SW 1271 (cell line): ENCODE measurements at places on chromosomes 11 and 22.

GRCh38 chr11:73493956-73494598 lies 103.8 kb downstream of the FAM168A start:
- peak; percentile 34 for DNase-seq

- no peak for DNase-seq
Observed at GRCh38 chr11:33178443-33179180, 17.3 kb upstream of the CSTF3 start.

DNA sequence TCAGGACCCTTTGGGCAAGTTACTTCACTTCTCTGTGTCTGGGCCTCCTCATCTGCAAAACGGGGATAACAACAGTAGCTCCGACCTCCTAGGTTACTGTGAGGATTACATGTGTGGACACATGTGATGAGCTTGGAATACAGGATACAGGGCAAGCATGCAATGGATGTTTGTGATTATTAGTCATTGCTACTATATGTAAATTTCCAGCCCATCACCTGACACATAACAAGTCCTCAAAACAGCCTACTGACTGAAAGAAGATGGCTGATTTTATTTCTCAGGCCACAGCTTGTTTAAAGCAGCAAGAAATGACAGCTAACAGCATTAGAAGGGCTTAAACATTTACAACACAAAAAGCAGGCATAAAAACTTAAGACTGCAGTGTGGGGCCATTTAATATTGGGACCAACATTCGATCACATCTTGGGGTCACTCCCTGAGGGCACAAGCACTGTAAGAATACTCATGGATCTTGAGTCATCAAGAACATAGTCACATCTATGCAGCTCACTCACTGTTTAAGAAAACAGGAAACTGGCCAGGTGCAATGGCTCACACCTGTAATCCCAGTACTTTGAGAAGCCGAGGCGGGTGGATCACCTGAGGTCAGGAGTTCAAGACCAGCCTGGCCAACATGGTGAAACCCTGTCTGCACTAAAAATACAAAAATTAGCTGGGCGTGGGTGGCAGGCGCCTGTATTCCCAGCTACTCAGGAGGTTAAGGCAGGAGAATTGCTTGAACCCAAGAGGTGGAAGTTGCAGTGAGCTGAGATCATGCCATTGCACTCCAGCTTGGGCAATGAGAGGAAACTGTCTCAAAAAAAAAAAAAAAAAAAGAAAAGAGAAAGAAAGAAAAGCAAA lies 49.5 kb downstream of the ABTB2 start:
- no peak for DNase-seq

GRCh38 chr11:91984033-91984584 lies 240.5 kb upstream of the FAT3 start:
- DNase-seq = no peak

DNA sequence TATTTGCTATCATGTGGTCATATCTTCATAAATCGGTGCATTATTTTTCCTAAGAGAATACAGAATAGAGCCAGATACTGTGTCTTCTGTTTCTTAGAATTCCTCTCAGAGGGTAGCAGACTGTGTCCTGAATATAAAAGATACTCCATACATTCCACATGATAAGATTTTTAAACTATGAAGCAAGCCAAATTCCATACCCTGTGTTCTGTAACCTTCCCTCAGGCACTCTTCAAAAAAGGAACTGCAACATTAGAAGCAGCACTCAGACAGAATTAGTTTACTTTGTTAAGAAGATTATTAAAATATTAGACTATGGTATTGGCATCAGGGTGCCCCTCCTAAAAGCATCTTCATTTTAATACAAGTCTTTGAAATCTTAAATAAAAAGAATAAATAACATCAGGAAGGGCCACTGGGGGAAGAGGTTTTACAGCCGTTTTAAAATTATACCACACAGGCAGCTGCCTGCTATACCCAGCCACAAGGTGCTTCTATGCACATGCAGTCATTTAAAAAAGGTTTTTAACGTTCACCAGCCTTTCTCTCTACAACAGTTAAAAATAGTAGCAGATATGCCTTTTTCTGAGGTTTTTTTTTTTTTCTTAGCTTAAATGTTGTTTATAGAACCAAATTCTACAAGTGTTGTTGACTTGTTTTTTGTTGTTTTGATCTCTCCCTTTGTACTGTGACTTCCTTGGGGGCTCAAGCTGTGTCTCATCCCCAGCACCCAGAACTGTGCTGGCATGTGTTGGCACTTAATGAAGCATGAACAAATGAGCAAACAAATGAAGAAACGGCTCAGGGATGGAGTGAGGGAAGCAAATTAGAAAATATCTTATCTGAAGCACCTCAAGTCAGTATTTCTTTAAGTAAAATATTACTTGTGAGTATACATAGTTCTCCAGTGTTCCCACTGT lies 54.7 kb upstream of the CCDC89 start:
- no peak for DNase-seq

DNA sequence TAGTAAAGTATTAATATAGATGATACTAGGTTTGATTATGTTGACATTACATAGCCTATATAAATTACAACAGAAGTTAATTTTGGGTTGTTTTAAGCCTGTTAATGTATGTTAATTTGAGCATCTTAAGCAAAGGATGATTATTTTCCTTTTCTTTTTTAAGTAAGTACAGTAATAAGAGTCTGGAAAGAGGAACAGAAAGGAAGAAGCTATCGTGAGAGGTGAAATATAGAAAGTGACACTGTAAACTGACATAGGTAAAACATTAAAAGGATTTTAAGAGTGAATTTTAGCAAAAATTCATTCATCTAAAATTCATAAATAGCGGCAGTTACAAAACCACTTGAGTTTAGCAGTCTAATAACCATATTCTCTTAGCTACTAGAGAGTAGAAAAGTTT lies 45.5 kb downstream of the FAR1 start:
- DNase-seq = no peak

DNA sequence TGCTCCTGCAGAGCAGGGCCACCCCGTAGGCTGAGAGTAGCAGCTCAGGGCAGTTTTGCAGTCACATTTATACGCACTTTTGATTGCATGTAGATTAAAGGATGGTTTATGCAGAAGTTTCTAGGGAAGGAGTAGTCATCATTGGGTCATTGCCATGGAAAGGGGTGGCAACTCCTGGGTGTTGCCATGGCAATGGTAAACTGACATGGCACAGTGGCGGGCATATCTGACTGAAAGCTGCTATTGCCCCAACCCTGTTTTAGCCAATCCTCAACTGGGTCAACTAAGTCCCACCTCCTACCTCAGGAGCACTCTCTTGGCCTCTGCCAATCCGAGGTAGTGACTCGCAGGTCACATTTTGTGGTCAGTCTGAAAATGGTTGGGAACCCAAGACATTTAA lies 2.4 kb upstream of the ARSA start:
- DNase-seq = no peak

DNA sequence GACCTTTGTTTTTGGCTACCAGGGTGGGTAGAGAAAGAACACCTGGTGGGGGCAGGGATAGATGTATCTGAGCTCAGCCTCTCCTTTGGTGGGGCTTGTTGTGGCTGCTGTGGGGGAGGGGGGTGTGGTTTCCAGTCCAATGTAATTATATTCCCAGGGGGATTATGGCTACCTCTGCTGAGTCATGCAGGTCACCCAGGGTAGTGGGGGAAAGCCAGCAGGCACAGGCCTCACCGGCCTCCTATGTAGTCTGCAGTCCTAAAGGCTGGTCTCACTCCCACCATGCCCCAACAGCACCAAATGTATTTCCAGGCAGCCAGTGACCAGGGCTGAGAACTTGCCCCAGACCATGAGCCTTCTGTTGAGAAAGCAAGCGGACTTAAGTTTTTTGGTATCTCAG lies 119.6 kb downstream of the DYNC2H1 start:
- no peak for DNase-seq

- no peak for DNase-seq
Observed at GRCh38 chr11:57648801-57649735, 644 bp downstream of the YPEL4 start.

DNA sequence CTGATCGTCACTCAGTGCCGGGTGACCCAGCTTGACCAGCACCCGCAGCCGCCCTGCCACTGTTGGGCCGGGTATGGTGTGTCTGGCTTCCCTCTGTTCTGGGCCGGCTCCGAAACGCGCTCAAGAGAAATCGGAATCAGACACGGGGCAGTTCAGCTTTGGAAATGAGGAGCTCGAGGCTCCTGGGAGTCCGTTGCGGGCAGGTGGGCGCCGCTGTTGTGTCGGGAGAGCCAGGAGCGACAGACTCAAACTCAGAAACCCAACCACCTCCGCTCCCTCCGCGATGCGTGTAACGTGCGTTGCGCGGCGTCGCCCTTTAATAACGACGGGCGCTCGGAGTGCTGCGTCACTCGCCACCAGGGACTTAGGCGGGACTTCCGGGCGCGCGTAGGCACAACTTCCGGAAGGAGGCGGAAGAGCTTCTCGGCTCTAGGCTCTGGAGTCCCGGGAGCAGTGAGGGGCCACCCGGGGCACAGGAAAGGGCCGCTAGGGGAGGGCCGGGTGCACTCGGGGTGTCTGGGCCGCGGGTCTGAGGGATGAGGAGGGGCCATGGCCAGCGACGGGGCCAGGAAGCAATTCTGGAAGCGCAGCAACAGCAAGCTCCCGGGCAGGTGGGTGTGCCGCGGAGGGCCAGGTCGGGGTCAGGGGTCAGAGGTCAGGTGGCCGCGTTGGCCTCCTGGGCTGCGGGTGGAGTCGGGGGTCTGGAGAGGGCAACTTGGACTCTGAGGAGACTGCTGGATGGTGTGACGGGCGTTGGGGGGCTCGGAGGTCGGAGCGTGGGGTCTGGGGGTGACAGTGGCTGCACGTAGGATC lies at the start of gene TBC1D22A:
TSS of gene TBC1D22A (plus strand) at position 413 of the 813 bp plus-strand sequence. CDS start at position 550, 137 bp downstream.
- DNase-seq = peak; percentile 84

DNA sequence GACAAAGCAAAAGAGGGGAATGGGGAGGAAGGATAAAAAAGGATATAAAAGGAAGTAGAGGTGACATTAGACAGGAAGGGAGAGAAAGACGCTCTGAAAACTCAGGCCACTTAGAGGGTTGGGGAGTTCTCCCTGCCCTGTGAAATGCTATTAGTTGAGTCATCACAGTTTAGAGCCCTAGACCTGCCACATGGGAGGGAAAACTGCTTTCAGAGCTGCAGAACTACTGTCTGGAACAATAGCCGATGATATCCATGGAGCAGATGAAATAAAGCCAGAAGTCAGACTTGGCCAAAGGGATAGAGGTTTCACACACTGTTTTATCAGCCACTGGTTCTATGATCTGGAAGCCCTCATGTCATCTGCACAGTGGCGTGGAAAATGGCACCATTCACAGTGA lies 157.9 kb downstream of the NCAM1 start:
- DNase-seq = no peak

GRCh38 chr11:103849366-103849765 lies 187.1 kb upstream of the DDI1 start:
- DNase-seq = no peak

DNA sequence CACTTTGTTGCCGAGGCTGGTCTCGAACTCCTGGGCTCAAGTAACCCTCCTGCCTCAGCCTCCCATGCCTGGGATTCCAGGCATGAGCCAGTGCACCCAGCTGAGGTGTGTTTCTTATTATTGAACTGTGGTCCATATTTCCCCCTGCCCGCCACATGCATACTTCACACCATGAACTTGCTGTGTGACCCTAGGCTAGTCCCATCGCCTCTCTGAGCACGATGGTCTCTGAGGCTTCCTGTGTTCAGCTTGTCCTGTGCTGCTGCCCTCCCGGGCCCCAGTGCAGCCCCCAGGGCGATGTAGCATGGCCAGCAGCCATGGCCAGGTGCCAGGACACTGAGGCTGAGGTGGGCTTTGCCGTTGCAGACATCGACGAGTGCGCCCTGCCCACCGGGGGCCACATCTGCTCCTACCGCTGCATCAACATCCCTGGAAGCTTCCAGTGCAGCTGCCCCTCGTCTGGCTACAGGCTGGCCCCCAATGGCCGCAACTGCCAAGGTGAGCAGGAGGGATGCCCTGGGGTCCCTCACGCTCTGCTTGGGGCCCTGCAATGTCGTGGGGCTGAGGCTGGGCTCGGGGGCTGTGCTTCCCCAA lies 45.7 kb downstream of the FBLN1 start:
- DNase-seq = no peak

- no peak for DNase-seq
Observed at GRCh38 chr11:105665281-105665680, 55.4 kb downstream of the GRIA4 start.

GRCh38 chr11:19368726-19369375 lies 128.1 kb upstream of the E2F8 start:
- no peak for DNase-seq

GRCh38 chr11:58965246-58965985 lies 26.1 kb downstream of the GLYATL1 start:
- no peak for DNase-seq

DNA sequence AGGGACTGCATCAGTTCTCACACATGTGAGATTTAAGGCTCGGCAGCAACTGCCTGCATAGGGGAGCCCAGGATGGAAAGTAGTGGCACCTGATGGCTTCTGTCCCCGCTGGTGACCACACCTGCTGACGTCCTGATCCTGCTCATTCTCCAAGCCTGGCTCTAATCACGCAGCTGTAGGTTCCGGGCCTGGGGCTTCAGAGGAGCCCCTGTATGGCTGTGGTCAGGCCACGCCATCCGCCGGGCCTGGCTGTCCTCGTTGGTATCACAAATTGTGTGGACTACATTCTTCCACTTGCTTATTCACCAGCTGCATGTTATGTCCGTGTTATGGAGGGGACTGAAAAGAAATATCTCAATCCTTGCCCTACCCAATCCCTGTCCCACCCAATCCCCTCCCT lies 580.0 kb downstream of the TBC1D22A start:
- DNase-seq = no peak

GRCh38 chr11:45319077-45319476 lies 32.9 kb upstream of the SYT13 start:
- DNase-seq = no peak

DNA sequence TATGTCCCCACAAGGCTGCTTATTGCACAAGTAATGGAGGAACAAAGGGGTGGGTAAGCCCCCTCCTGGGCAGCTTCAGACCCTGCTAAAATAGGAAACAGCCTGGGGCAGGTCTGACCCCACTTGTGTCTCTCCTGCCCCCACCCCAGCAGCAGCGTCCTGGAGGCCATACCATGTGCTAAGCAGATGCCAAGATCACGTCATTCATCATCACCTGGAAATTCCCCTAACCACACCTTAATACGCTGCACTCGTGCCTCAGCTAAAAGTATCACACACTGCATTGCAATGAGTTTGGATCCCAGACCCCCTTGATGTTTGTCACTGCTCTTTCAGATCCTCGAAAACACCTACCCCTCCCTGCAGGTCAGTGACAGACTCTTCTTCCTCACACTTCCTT lies 27.8 kb upstream of the GGTLC2 start:
- DNase-seq = no peak

DNA sequence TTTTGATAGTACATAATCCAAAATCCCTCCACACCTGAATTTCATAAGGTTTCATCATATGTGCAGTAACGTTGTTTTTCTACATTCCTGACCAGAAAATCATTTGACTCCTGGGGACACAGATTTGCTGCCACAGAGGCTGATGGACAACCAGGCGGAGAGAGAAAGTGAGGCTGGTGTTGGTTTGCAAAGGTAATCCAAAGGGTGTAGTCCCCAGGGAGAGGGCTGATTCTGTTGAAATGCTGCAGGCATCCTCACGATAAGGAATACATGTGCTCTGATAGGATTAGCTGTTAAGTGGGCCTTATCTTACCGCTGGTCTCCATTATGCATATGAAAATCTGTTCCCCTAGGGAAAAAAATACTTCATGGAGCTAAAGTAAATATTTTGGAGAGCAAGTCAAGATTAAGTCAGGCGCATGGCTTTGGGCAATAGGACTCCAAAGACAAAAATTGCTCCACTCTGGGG lies 8.1 kb downstream of the APOL6 start:
- no peak for DNase-seq

GRCh38 chr22:27997538-27997937 lies 78.5 kb upstream of the PITPNB start:
- DNase-seq = no peak
